Hepatocyte (in vitro differentiated cells): ENCODE measurements at places on chromosomes 2 and 18. TPM values are rescaled to one million over a fixed set of nuclear protein-coding genes. Genes with fewer than 3 reads are reported as not detected.

GRCh38 chr2:196459539-196459938 lies 180.0 kb upstream of the CCDC150 start:
- no peak overlapping the region for H3K4me3 ChIP-seq
- no peak overlapping the region for H3K27ac ChIP-seq
- no peak for DNase-seq
- H3K36me3 ChIP-seq, result no peaks in the 10 kb centered on the region

DNA sequence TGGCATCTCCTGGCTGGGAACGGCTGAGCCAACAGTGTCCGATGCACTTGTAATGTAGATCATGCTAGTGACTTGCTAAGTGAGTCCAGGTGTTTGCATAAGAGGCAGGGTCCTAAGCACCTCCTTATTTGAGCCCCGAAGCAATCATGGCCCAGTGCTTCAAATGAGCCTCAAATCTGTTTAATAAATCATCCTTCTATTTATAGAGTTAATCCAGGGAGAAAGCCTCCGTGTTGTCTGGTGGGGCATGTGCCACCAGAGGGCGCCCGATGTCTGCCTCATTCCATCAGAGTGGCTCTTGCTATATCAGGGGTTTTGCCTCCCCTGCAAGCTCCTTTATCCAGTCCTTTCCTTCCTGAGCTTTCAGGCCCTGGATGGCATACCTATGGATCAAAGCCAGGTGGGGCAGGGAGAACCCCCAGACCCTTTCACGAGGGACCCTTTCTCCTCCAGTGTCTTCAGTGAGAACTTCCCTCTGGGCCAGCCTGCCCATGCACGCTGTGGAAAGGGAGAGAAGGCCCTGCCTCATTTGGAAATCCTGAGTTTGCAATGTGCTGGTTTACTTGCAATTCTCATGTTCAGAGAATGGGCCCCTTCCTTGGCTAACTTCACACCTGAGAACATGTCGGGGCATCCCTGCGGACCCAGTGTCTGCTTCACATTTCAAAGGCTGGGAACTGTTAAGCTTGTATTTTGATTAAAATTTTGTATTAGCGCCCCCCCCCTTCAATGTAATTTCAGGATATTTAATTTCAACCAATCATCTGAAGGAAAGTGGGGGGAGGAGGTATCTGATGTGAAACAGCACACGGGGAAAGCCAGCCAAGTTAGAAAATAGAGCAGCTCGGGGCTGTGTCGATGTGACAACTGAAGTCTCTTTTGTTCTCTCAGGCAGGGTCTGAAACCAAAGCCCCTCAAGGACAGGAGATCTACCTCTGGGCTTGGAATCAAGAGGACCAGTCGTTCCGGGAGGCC lies 39.7 kb downstream of the RDH14 start:
- H3K36me3 ChIP-seq, result no peaks in the 10 kb centered on the region
- peak overlapping the region; percentile 69 for H3K27ac ChIP-seq
- H3K27me3 ChIP-seq, result no peaks in the 10 kb centered on the region
- DNase-seq, result peak; percentile 89

- peaks cover 9% of the 10 kb centered on the region for H3K4me1 ChIP-seq
- H3K27ac ChIP-seq, result peak overlapping the region; percentile 78
- no peaks in the 10 kb centered on the region for H3K27me3 ChIP-seq
- H3K36me3 ChIP-seq, result no peaks in the 10 kb centered on the region
Observed at GRCh38 chr2:38178556-38179419, 102.8 kb upstream of the CYP1B1 start.

- no peak overlapping the region for H3K27ac ChIP-seq
- peak; percentile 70 for DNase-seq
- peaks cover 63% of the 10 kb centered on the region for H3K27me3 ChIP-seq
- H3K4me1 ChIP-seq, result peaks cover 6% of the 10 kb centered on the region
Observed at GRCh38 chr2:206443735-206444527, 599 bp downstream of the ADAM23 start.

Gene RIOK3
- total RNA-seq, result 70.7 and 95.2 TPM in 2 replicates

- no peaks in the 10 kb centered on the region for H3K27me3 ChIP-seq
- DNase-seq, result no peak
- H3K4me3 ChIP-seq, result no peak overlapping the region
- no peak overlapping the region for H3K27ac ChIP-seq
- H3K36me3 ChIP-seq, result no peaks in the 10 kb centered on the region
Observed at GRCh38 chr2:11898576-11898975, 152.1 kb downstream of the LPIN1 start.

- H3K4me3 ChIP-seq, result no peak overlapping the region
- no peaks in the 10 kb centered on the region for H3K27me3 ChIP-seq
- DNase-seq, result no peak
- H3K27ac ChIP-seq, result no peak overlapping the region
- H3K36me3 ChIP-seq, result no peaks in the 10 kb centered on the region
- no peaks in the 10 kb centered on the region for H3K4me1 ChIP-seq
Observed at GRCh38 chr2:5322396-5322795, 369.8 kb upstream of the SOX11 start.

GRCh38 chr18:12656605-12656937 lies 1.3 kb downstream of the SPIRE1 start:
- H3K27ac ChIP-seq, result peak overlapping the region; percentile 96
- no peak for DNase-seq
- peak overlapping the region; percentile 92 for H3K4me3 ChIP-seq
- H3K27me3 ChIP-seq, result no peaks in the 10 kb centered on the region
- H3K4me1 ChIP-seq, result no peaks in the 10 kb centered on the region

DNA sequence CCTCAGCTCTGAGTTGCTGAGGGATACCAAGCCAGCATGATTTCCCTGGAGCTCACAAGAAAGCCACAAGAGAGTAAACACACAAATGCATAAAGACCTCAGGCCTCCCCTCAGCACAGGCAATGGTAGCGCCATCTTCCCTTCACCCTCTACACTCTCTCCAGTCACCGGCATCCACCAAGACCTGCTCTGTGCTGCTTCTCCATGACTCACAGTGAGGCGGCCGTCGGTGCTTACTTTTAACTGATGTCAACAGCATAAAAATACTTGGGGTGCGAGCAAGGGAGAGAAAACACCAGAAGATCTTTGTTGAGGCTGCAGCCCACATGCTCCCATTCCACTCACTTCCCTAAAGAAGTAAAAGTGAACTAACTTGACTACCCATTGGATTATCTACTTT lies 46.7 kb downstream of the L3MBTL4 start:
- no peaks in the 10 kb centered on the region for H3K4me1 ChIP-seq
- no peaks in the 10 kb centered on the region for H3K27me3 ChIP-seq
- DNase-seq, result no peak
- no peak overlapping the region for H3K4me3 ChIP-seq
- no peaks in the 10 kb centered on the region for H3K36me3 ChIP-seq
- H3K27ac ChIP-seq, result no peak overlapping the region

DNA sequence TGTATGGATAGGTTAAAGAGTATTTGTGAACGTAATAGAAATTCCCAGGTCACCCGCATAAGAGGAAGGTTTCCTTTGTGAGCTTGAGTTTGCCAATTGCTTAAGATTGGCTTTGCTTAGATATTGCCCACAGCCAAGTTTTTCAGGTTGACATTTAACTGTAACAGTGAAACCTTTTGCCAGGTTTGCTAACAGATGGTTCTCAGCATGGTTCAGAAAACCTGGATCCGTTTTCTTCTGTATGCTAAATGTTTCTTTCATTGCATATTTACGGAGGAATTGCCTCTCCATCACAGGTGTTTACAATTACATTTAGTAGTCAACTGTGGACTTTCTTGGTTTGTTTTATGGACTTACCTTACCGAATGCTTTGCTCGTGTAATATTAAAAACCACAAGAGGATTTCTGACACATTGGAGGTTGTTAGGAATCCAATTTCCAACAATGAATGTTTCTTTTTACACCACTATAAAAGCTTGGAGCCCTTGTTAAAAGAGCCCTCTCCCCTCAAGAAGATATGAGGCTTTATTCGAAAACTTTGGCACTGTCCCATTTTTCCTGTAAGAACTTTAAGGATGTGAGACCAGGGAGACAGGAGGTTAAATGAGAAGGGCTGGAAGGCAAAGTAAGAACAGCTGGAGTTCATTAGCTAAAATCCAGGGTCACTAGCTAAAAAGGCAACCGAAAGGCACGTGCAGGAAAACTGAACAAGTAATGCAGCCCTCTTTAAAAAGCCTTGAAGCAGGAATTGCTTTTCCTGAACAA lies 7.8 kb downstream of the CDK15 start:
- H3K4me1 ChIP-seq, result peaks cover 14% of the 10 kb centered on the region
- H3K4me3 ChIP-seq, result no peak overlapping the region
- no peaks in the 10 kb centered on the region for H3K36me3 ChIP-seq
- H3K27ac ChIP-seq, result peak overlapping the region; percentile 19
- DNase-seq, result peak; percentile 24

DNA sequence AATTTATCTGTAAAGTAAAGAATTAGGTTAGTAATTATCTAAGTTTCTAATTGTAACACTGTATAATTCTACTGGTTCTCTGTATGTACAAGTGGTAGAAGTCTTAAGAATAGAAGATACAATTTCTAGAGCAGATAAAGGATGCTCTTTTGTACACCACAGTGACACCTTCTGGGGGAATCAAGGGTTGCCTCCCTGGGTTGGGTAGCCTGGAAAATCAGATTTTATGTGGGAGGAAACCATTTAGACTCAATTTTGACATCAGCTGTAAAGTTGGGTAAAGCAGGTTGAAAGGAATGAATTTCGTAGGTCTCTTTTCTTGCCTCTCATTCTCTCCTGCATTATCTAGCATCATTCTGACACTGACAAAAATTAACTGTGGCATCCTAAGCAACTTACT lies 354.8 kb downstream of the DCC start:
- H3K27me3 ChIP-seq, result no peaks in the 10 kb centered on the region
- DNase-seq, result peak; percentile 28
- H3K4me3 ChIP-seq, result no peak overlapping the region
- no peaks in the 10 kb centered on the region for H3K36me3 ChIP-seq

Gene MSH2
- 26.1 and 27.7 TPM in 2 replicates for total RNA-seq

DNA sequence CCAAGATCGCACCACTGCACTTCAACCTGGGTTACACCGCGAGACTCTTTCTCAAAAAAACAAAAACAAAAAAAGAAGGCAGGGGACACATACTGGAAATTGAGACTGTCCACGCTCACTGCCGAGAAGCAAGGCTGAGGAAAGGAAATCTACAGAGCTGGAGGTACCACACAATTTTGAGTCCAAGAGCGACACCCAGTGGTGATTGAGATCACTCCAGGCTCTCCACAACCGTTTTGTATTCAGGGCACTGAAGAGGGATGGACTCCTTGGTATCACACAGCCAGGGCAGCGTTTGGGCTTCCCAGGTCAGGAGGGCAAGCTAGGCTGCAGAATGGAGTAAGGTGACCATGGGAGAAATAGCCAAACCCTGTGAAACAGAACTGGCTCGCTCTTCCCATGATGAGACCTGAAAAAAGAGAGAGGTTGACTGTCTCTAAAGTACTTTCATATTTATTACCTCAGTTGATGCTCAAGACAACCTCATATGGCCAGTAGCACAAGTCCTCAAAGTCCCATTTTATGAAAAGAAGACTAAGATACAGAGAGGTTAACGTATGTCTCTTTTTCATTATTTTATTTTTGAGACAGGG lies 74.5 kb upstream of the YPEL5 start:
- H3K4me3 ChIP-seq, result no peak overlapping the region
- no peaks in the 10 kb centered on the region for H3K4me1 ChIP-seq
- H3K27ac ChIP-seq, result no peak overlapping the region
- H3K36me3 ChIP-seq, result no peaks in the 10 kb centered on the region

DNA sequence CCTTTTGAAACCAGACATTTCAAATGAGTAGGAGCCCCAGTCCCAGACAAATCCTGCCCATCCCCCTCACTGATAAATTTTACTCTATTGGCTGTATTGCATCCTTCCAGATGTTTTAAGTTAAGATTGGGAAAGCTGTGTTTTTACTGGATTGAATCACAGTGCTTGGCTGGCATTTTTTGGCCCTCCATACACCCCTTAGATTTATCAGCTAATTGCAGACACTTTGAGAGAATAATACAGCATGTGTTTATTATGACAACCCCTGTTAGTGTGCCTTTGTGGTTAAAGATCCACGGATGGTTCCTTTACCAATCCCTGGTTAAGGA lies 74.9 kb downstream of the ANTXR1 start:
- no peaks in the 10 kb centered on the region for H3K27me3 ChIP-seq
- no peaks in the 10 kb centered on the region for H3K36me3 ChIP-seq

DNA sequence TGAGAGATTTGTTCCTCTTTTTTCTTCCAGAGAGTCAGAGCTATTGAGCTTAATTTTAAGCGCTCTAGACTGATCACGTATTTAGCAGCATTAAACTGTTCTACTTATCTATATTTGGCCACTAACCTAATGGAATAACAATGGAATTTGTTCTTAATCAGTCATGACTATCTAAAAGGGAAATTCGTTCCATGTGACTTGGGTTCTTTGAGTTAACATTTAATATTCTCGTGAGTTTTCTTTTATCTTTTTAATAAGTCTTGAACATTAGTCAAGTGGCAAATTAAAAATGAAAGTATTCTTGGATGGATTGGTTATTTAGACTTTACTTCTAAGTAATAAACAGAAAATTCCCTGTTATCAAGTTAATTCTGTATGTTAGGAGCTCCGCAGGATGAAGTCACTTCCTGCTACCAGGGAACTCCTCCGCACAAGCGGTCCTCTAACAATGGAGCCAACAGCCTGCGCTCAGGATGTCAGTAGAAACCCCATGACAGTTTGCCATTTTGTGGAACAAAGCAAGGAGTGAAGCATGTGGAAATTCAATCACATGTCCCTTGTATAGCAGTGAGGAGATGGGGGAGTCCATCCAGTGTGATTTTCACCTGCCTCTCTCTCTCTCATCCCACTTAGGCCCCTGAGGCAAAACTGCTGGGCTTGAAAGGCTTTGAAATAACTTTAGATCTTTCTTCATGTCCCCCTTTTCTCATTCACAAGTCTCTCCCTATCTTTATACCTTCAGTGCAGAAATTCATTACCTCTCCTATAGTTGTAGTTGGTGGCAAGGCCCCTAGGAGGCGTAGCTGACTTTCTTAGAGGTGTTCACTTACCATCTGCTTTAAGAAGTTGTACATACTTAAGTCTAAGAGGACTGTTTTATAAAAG lies 138.1 kb downstream of the WDR7 start:
- no peaks in the 10 kb centered on the region for H3K27me3 ChIP-seq
- no peaks in the 10 kb centered on the region for H3K36me3 ChIP-seq
- peak; percentile 52 for DNase-seq
- H3K4me1 ChIP-seq, result no peaks in the 10 kb centered on the region
- H3K4me3 ChIP-seq, result no peak overlapping the region

Gene COL6A3
- 158 and 250 TPM in 2 replicates for total RNA-seq

DNA sequence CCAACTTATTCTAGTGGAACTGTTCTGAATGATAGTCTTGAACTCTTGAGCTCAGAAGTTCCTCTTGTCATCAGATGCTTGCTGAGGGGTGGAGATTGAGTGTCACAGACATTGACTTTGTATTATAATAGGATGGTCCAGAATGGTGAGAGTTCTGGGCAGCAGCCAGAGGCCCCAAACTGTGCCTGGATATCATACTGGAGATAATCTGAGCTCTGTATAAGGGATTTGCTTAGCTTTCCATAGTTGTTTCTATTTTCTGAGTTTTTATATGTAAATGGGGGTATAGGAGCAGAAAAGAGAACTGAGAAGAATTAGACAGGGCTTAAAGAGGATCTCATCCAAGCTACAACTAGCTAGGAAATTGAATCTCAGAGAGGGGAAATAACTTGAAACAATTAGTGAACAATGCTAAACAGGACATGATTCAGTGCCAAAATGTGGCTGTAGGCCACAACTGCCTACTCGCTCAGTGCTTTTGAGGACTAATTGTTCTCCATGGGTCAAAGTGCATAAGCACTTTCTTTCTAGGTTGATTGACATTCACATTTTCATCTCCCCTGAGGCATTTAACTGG lies 10.1 kb upstream of the LCLAT1 start:
- H3K27ac ChIP-seq, result no peak overlapping the region
- H3K27me3 ChIP-seq, result no peaks in the 10 kb centered on the region
